A549 treated with RU486 at 1 μM for 4 hours (cell line): ENCODE measurements at places on chromosomes 3 and 15. TPM values are rescaled to one million over a fixed set of nuclear protein-coding genes. Genes with fewer than 3 reads are reported as not detected.

NEO1 gene
- total RNA-seq = 30.0 to 35.1 TPM (median 30.9 TPM) in 5 replicates

SLC38A3 gene
- 0.05 to 0.32 TPM (median 0.10 TPM) in 3 of 5 replicates, not detected in the others for total RNA-seq

CPLX3 gene
- total RNA-seq = not detected in 5 replicates

PPP2R3A gene
- total RNA-seq = 2.3 to 4.5 TPM (median 3.0 TPM) in 5 replicates

ALCAM gene
- 48.8 to 75.1 TPM (median 67.9 TPM) in 5 replicates for total RNA-seq

BNC1 gene
- total RNA-seq = 0.47 to 0.62 TPM (median 0.53 TPM) in 5 replicates

SPATA16 gene
- not detected in 5 replicates for total RNA-seq

SHF gene
- 0.29 to 0.74 TPM (median 0.69 TPM) in 5 replicates for total RNA-seq

TM4SF18 gene
- 27.6 to 49.8 TPM (median 45.8 TPM) in 5 replicates for total RNA-seq

FBLN2 gene
- total RNA-seq = 1.6 to 3.4 TPM (median 2.5 TPM) in 5 replicates

CCDC54 gene
- total RNA-seq = not detected in 5 replicates

SLC15A2 gene
- total RNA-seq = 0.08 to 0.27 TPM (median 0.26 TPM) in 4 of 5 replicates, not detected in the other

ZWILCH gene
- total RNA-seq = 29.7 to 42.9 TPM (median 39.0 TPM) in 5 replicates

AHSG gene
- 0.18 TPM in 1 of 5 replicates, not detected in the others for total RNA-seq

GOLGA8S gene
- total RNA-seq = 0.09 to 0.16 TPM (median 0.14 TPM) in 5 replicates

FILIP1L gene
- 0.10 to 0.24 TPM (median 0.19 TPM) in 5 replicates for total RNA-seq

FETUB gene
- 0.07 to 0.37 TPM (median 0.26 TPM) in 3 of 5 replicates, not detected in the others for total RNA-seq

DAZL gene
- not detected in 5 replicates for total RNA-seq

ABHD2 gene
- total RNA-seq = 69.1 to 102 TPM (median 81.9 TPM) in 5 replicates

GOLGA8R gene
- 0.14 to 0.37 TPM (median 0.16 TPM) in 4 of 5 replicates, not detected in the other for total RNA-seq

CPA3 gene
- total RNA-seq = not detected in 5 replicates

ACTRT3 gene
- total RNA-seq = 2.5 to 3.2 TPM (median 2.8 TPM) in 5 replicates

CDHR4 gene
- 0.11 to 0.29 TPM (median 0.24 TPM) in 4 of 5 replicates, not detected in the other for total RNA-seq

DUOXA2 gene
- not detected in 5 replicates for total RNA-seq

PCLAF gene
- total RNA-seq = 142 to 290 TPM (median 167 TPM) in 5 replicates

MUSTN1 gene
- not detected in 5 replicates for total RNA-seq

GOLGA6L7 gene
- not detected in 5 replicates for total RNA-seq

MESP2 gene
- 0.26 to 0.67 TPM (median 0.42 TPM) in 5 replicates for total RNA-seq

GAP43 gene
- 0.08 TPM in 1 of 5 replicates, not detected in the others for total RNA-seq

MESP1 gene
- total RNA-seq = 2.1 to 6.8 TPM (median 6.1 TPM) in 5 replicates

ATP13A4 gene
- not detected in 5 replicates for total RNA-seq

CCR9 gene
- not detected in 5 replicates for total RNA-seq

FAM107A gene
- not detected in 5 replicates for total RNA-seq

LRRC31 gene
- not detected in 5 replicates for total RNA-seq

PLSCR2 gene
- total RNA-seq = not detected in 5 replicates

DCBLD2 gene
- 175 to 273 TPM (median 263 TPM) in 5 replicates for total RNA-seq

SLC9A9 gene
- 0.38 to 0.42 TPM in 2 of 5 replicates, not detected in the others for total RNA-seq

CPEB1 gene
- total RNA-seq = 2.4 to 4.4 TPM (median 3.1 TPM) in 5 replicates

PDZRN3 gene
- not detected in 5 replicates for total RNA-seq

SLC24A5 gene
- not detected in 5 replicates for total RNA-seq

LRRC3B gene
- total RNA-seq = not detected in 5 replicates

LIPC gene
- 0.15 to 0.37 TPM in 2 of 5 replicates, not detected in the others for total RNA-seq

ITGA11 gene
- 2.2 to 8.2 TPM (median 5.4 TPM) in 5 replicates for total RNA-seq

PLSCR1 gene
- total RNA-seq = 38.0 to 49.1 TPM (median 46.8 TPM) in 5 replicates

CHST2 gene
- 0.37 to 0.85 TPM (median 0.81 TPM) in 5 replicates for total RNA-seq

PYGO1 gene
- total RNA-seq = 5.1 to 7.8 TPM (median 7.4 TPM) in 5 replicates

ILDR1 gene
- not detected in 5 replicates for total RNA-seq

IMPG2 gene
- 0.02 TPM in 1 of 5 replicates, not detected in the others for total RNA-seq

SHC4 gene
- total RNA-seq = 0.74 to 1.3 TPM (median 0.94 TPM) in 5 replicates

PLCH1 gene
- 0.85 to 1.4 TPM (median 1.3 TPM) in 5 replicates for total RNA-seq

ATP2B2 gene
- 0.03 to 0.16 TPM (median 0.04 TPM) in 4 of 5 replicates, not detected in the other for total RNA-seq

PRKAR2A gene
- total RNA-seq = 12.1 to 20.0 TPM (median 18.0 TPM) in 5 replicates

TPRG1 gene
- 0.13 to 0.38 TPM (median 0.25 TPM) in 5 replicates for total RNA-seq

GPR15 gene
- not detected in 5 replicates for total RNA-seq

SIDT1 gene
- 0.37 to 0.96 TPM (median 0.60 TPM) in 5 replicates for total RNA-seq

SH3GL3 gene
- total RNA-seq = 0.46 to 0.96 TPM (median 0.57 TPM) in 5 replicates

U2SURP gene
- total RNA-seq = 52.6 to 125 TPM (median 91.9 TPM) in 5 replicates

PRR20G gene
- 0.14 to 0.24 TPM in 2 of 5 replicates, not detected in the others for total RNA-seq

CCR8 gene
- not detected in 5 replicates for total RNA-seq
